ENCODE measurements at places on chromosomes 7 and 10. TPM values are rescaled to one million over a fixed set of nuclear protein-coding genes. Genes with fewer than 3 reads are reported as not detected.

Gene TLL2
- not detected for polyA plus RNA-seq

Gene ANKRD61
- not detected for polyA plus RNA-seq

Gene PAX2
- not detected for polyA plus RNA-seq

Gene UCMA
- polyA plus RNA-seq: not detected

Gene BTBD16
- polyA plus RNA-seq: not detected

Gene HACD1
- not detected for polyA plus RNA-seq

Gene TLX1
- 0.07 TPM for polyA plus RNA-seq

Gene ZNF316
- 5.3 TPM for polyA plus RNA-seq

Gene ERVW-1
- not detected for polyA plus RNA-seq

Gene GBX1
- not detected for polyA plus RNA-seq

Gene DDC
- polyA plus RNA-seq: 42.7 TPM

Gene PARG
- 11.1 TPM for polyA plus RNA-seq

Gene LAMB1
- polyA plus RNA-seq: 103 TPM

Gene LOXL4
- polyA plus RNA-seq: 1.1 TPM

Gene DPYSL4
- polyA plus RNA-seq: under 0.01 TPM

All from sigmoid colon (tissue), 7 donors.